ENCODE measurements at places on chromosomes 12 and 14.

DNA sequence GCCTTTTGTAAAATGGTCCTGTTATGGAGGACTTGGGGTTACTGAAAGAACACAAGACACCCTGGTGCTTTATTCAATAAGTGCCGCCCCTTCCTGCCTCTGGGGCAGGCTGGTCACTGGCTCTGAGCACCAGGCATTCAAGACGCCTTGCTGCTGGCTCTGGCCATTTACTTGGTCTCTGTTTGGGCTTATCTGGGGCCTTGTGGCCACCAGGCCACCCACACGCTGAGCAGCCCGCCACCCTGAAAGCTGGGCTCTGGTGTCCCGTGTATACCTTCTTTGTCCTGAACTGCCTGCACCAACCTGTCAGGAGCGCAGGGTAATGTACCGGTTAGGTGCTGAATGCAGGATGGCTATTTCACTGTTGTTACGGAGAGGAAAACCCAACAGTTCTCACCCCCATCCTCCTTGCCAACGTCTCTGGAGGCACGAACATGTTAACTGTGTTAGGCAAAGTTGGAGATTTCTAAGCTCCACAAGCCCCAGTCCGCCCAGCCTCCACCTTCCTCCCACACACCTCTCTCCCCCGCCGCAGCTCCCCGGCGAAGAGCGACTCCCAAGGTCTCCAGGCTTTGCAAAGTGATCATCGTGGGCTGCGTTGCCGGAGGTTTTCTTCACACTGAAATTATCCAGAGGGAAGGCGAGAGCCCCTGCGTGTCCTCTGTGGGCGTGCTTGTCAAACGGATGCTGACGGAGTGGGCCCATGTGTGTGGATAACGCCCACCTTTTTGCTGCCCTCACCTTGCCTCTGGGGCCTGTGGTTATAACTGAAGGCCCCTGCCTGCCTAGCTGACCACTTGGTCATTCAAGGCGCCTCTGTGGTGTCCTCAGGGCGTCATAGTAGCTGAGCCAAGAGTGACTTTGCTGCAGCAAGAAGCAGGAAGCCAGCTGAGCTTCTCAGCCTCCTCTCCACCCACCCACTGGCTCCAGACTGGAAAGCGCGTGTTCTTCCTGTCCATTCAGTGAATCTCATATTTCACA is 18.8 kb upstream of the BEGAIN start:
- DNase-seq, result no peak

- peak; percentile 41 for DNase-seq
Observed at GRCh38 chr14:102474934-102475333, 34.6 kb downstream of the ANKRD9 start.

DNA sequence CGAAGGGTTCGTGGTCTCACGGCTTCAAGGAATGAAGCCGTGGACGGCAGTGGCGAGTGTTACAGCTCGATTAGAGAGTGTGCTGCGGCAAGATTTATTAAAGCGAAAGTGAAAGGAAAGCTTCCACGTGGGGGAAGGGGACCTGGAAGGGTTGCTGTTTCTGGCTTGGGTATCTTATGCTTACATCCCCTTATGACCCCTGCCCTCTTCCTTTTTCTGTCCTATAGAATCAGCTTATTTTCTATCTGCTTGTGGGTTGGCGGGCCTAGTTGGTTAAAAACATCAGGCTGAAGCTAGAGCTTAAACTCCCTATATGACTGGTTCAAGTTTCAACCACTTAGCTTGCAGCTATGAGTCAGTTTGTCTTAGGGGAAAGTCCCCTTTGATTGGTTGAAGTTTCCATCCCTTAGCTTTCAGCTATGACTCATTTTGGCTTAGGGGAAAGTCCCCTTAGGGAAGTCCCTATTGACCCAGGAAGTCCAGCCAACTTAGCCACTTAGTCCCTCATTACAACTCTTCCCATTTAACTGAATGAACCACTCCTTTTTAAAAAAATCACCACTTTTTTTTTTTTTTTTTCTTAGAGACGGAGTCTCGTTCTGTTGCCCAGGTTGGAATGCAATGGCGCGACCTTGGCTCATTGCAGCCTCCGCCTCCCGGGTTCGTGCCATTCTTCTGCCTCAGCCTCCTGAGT is 1494.7 kb upstream of the TMEM132C start:
- DNase-seq, result peak; percentile 81

- DNase-seq, result no peak
Observed at GRCh38 chr12:44217146-44217883, 381.4 kb downstream of the TMEM117 start.

DNA sequence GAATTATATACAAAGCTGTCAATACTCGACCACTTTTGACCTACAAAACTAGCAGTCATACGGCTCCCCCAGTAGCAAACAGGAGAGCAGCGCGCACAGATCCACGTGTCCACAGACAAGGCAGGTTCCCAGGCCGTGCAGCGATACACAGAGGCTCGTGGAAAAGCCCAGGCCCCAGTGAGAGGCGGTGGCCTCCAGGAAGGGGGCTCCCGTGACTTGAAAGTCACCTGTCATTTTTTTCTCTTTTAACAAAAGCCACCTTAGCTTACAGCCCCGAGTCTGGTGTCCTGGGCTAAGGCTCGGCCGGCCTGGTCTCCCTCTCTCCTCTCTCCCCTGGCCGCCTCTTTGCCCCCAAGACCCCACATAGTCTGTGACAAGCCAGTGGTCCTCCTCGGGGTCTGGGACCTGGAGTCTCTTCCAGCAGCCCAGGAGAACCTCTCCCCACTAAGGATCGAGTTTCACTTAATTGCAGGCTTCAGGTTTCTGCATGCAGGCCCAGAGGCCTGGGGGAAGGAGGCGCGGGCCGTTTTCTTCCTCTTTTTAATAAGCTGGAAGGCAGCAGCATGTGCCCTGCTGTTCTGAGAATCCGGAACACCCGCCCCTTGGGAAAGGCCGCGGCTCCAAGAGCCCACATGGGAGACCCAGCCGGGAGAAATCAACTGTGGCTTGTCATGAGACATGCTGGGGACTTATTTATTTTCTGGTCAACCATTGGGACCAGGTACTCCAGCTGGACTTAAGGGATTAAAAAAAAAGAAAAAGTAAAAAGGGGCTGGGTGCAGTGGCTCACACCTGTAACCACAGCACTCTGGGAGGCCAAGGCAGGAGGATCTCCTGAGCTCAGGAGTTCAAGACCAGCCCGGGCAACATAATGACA is 15.9 kb downstream of the NCOR2 start:
- DNase-seq, result no peak

GRCh38 chr14:106506881-106507305 is 980.5 kb downstream of the TMEM121 start:
- no peak for DNase-seq

DNA sequence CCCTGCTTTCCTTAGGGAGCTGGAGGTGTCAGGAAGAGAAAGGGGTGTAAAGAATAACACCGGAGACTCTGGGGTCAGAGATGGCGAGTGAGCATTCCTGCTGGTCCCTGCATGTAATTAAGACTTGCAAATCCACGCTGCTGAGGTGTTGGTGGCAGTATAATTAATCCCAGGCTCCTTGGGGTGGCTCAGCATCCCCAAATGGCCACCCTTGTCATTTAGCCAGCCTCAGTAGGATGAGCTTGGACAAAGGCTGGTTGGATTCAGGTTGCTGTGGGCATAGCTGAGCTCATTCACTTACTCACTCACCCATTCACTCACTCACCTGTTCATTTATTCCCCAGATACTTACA is 174.4 kb upstream of the RPH3A start:
- DNase-seq, result no peak

DNA sequence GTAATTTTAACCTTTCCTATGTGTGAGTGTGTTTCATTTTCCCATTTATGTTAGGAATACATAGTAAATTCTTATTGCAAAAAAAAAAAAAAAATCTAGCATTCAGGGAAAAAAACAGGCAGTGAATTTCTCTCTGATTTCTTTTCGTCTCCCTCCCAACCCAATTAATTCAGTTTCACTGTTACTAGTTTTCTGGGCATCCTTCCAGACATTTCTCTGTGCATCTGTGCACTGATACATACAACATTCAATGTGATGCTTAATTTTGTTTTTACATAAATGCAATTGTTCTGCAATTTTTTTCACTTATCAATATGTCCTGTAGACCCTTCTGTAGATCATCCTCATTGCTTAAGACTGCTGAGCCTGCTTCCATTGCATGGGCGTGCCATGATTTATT is 694.3 kb upstream of the TBX3 start:
- no peak for DNase-seq

GRCh38 chr14:89451229-89451628 is 34.2 kb upstream of the FOXN3 start:
- no peak for DNase-seq

- peak; percentile 12 for DNase-seq
Observed at GRCh38 chr12:75208856-75209811, 505 bp downstream of the KCNC2 start.

DNA sequence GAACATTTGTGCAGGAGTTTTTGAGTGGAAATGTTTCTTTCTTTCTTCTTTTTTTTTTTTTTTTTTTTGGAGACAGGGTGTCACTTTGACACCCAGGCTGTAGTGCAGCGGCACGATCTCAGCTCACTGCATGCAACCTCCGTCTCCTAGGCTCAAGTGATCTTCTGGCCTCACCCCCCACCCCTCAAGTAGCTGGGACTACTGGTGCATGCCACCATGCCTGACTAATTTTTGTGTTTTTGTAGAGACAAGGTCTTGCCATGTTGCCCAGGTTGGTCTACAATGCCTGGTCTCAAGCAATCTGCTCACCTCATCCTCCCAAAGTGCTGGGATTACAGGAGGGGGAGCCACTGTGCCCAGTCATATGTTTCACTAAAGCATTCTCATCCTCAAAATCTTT is 69.2 kb upstream of the BCAT1 start:
- DNase-seq, result no peak

- DNase-seq, result no peak
Observed at GRCh38 chr12:131012279-131013069, 58.8 kb downstream of the ADGRD1 start.

DNA sequence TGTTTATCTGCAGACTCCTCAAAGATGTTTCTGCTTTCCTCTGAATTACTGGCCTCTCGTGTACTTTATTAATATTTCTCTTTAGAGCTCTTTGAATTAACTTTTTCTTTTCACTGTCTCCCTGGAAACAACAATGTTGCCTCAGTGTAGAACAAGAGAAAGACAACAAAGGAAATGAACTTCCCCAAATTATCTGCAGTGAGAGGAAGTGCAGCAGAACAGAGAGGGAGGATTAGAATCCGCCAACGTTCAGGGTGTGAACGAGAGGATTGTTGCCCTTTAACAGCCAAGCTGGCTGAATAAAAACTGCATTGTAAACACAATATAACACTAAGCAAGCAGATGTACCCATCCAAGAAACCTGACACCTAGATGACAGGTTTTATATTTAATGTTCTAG is 375.9 kb downstream of the GALC start:
- DNase-seq, result no peak

Measured in fibroblast of gingiva (primary cell).